ENCODE measurements at places on chromosomes 12 and 14.

DNA sequence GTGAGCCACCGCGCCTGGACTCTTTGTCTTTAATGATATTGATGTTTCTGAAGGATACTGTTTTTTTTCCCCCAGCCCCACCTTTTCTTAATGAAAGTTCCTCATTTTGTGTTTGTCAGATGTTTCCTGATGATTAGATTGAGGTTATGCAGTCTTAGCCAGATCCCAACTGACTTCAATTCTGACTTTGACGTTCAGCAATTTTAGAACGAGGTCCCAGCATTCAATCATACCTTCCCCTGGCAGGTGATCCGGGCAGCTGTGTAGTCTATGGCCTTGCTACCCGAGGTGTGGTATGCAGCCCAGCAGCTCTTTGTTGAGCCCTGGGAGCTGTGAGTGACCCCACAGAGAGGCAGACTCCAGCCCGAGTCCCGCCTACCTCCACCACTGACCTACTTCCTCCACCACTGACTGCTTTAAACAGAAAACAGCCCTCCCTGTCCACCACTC is 82.7 kb downstream of the LGMN start:
- DNase-seq: peak; percentile 66

- peak; percentile 47 for DNase-seq
These were observed 40.8 kb upstream of the POC1B start for GRCh38 chr12:89566615-89567014.

DNA sequence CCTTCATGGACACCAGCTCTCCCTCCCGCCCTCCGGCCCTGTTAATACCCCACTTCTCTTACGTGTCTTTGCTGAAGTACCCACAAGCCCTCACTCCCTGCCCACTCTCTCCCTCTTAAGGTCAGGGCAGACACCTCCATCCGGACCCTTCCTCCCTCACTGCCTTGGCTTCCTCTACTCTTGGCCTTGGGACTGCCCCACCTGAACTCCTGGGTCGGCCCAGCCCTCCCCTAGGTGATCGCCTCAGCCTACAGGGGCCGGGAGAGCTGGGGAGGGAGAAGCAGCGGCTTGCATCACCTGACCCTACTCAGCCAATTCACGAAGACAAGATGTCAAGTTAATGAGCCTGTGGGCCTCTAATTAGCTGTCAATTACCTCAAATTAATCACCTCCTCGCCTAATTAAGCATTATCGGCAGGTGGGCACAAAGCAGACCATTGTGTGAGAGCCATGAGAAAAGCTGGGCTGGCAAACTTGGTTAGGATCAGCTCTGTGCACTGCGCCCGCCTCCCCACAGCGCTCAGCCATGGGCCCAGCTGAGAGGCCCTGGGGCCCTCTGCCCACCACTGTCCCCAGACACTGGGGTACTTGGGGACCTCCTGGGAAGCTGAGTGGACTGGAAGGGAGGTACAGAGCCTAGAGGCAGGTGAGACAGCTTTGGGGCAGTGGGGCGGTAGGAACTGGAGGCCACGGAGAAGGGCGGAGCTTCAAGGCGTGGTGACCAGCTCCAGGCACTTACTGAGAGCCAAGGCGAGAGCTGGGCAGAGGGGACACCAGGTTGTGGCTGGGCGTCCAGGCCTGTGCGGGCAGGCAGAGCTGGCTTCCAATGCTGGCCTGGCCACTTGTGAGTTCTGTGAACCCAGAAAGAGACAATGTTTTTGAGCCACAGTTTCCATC is 25.1 kb upstream of the VSX2 start:
- no peak for DNase-seq

- peak; percentile 57 for DNase-seq
These were observed 3.6 kb downstream of the ZNF839 start for GRCh38 chr14:102323102-102323501.

- DNase-seq: peak; percentile 83
These were observed 621 bp upstream of the ANAPC7 start for GRCh38 chr12:110403976-110404682.

GRCh38 chr12:20063116-20063515 is 305.2 kb upstream of the PDE3A start:
- DNase-seq: no peak

- DNase-seq: no peak
These were observed 32.8 kb downstream of the CCER1 start for GRCh38 chr12:90922145-90922627.

GRCh38 chr14:24284501-24285035 is 13.2 kb upstream of the RABGGTA start:
- DNase-seq: no peak

DNA sequence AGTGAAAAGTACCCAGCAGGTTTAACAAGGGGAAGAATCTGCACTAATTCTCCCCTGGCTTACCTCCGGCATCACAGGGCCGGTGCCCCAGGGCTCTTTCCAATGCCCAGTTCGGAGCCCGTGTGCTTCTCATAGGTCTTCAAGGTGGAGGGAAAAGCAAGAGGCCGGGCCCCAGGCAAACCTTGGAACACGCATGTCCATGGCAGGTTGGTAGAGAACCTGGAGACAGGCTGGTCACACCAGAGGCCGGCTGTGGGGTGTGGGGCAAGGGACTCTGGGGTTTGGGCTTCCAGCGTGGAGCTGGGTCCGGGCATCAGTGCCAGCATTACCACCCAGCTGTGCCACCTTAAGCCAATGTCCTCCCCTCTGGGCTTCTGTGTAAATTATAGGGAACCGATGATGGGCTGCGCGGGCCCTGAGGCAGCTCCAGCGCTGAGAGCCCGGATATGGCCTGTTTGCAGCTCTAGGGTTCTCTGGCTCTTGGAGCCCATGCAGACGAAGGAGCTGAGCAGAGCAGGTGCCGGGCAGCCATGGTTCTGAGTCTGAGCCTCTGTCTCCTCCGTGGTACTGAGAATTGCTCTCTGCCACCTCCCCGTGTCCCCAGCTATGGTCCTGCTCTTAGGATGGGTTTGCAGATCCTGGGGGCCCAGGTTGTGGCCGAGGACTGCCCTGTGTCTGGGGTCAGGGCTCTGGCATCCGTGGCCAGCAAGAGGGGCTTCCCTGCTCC is 197.0 kb upstream of the C14orf180 start:
- DNase-seq: no peak

- no peak for DNase-seq
These were observed 23.8 kb downstream of the ST8SIA1 start for GRCh38 chr12:22310709-22311108.

GRCh38 chr12:6953442-6954315 is 2.5 kb downstream of the PTPN6 start:
- DNase-seq: no peak

DNA sequence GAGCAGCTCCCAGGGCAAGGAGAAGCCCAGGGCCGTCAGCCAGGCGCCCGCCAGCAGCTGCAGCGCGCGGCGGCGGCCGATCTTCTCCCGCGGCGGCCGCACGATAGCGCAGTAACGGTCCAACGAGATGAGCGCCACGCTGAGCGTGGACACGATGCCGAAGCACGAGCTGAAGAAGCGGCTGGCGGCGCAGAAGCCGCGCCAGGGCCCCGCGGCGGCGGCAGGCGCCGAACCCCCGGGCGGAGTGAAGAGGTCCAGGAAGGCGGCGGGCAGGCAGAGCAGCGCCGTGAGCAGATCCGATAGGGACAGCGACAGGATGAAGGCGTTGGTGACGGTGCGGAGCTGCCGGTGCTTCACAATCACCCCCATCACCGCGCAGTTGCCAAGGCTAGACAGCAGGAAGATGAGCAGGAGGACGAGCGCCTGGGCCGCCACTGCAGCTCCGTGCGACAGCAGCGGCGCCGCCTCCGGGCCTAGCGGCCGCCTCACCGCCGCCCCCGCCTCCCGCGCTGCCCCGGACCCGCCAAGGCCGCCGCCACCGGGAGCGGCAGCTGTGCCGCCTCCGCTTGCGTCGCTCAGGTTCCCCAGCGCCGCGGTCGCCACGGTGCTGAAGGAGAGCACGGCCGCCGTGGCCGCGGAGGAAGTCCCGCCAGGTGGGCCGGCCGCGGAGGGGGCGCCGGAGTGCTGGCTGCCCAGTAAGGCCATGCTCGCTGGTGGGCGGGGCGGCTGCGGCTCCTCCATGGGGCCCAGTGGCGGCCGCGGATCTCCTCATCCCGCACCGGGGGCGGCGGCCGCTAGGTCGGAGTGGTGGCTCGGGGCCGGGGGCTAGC is 479 bp downstream of the GPR135 start:
- DNase-seq: peak; percentile 80

- no peak for DNase-seq
These were observed 43.3 kb upstream of the RASSF3 start for GRCh38 chr12:64566831-64567517.

DNA sequence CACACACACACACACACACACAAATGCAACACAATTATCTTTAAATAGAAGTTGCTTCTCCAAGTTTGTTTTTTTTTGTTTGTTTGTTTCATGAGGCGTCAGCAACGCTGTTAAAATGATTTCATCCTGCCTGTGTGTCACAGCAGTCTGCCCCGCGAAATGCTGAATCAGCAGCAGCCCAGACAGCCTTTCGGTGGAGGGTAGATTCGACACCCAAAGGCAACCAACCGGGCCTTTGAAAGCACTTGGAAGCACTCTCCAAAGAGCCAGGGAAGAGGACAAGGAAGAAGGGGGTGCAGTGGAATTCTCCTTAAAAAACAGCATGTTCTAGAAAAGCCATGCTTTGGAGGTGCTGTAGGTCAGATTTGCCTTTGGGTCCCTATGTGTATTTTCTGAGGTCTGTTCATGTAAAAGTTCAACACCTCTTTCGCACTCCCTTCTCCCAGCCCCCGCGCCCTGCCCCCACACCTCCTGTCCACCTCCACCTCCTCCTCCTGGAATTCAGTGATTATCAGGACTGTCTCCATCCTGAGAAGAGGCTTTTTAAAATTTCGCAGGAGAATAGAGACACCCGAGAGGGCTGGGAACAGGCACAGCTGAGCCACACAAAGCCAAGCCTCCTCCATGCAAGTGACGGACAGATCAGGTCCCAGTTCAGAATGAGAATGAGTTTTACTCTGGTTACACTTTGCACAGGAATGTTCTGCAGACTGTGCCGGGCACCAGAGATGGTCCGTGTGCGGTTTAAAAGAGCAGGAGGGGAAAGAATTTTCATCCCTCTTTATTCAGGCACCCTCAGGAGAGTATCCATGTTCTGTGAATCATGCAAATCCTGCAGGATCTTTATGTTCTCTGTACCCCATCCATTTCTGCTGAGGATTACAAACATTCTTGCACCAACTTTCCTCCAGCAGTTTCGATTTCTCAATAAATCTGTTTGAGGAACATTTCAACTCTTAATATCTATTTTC is 177.9 kb downstream of the ETV6 start:
- no peak for DNase-seq

DNA sequence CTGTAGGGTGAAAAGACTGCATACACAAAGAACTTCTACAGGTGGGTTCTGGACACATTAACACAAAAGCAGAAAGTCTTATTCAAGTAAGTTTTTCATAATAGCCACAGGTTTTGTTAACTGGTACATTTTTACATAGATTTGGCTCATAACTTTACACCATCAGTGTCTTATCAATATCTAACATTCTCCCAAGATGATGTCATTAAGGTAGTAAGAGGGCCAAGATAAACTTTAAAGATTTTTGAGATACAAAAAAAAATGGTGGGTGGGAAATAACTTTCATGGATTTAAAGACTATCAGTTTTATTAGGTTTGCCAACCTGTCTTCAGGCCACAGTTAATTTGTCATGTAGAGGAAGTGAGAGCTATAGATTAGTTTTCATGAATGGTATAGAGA is 1.7 kb downstream of the SUPT16H start:
- DNase-seq: peak; percentile 53

DNA sequence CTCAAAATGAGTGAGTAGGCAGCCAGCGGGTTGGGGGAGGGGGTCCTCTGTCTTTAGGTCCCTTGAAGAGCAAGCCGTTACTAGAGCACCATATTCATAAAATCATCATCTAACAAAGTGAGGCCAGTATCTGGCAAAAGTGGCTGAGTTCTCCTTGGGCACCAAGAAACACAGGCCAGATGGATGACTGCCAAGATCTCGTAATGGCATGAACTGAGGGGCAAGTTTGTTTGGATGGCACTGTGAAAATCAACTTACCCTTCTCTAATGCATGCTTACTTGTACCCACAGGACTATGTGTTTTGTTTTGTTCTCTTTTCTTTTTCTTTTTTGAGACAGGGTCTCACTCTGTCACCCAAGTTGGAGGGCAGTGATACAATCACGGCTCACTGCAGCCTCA is 41.6 kb downstream of the GNPTAB start:
- no peak for DNase-seq

GRCh38 chr12:49811136-49811535 is 17.1 kb downstream of the NCKAP5L start:
- DNase-seq: no peak

- no peak for DNase-seq
These were observed 13.8 kb downstream of the STON2 start for GRCh38 chr14:81386290-81386745.

- DNase-seq: no peak
These were observed 8.6 kb upstream of the FRMD6 start for GRCh38 chr14:51643140-51643539.

GRCh38 chr14:36065831-36066230 is 110.7 kb downstream of the PTCSC3 start:
- DNase-seq: no peak

DNA sequence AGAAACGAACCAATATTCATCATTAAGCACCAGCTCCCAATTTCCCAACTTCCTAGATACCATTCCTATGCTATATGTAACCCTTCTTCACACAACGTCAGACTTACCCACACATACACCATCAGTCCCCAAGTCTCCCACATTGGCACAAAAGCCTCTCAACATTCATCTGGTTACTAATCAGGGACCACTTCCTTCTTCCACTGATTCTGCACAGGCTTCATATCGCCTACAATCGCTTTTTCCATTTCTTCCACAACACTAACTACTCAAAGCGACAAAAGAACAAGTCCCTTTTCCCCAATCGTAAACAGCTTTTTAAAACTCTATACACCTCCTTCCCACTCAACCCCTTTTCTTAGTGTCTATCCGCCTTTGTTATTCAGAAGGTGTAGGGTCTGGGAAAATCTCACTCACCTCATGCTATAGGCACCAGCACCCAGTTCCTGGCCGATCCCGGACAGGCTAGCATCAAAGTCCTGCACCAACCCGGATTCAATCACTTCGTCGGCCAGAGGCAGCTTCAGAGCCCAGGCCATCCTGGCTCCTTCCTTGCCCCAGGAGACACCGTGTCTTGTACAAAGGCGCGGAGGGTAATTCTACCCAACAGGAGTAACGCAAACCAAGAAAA is 936 bp downstream of the TFCP2 start:
- DNase-seq: peak; percentile 43

DNA sequence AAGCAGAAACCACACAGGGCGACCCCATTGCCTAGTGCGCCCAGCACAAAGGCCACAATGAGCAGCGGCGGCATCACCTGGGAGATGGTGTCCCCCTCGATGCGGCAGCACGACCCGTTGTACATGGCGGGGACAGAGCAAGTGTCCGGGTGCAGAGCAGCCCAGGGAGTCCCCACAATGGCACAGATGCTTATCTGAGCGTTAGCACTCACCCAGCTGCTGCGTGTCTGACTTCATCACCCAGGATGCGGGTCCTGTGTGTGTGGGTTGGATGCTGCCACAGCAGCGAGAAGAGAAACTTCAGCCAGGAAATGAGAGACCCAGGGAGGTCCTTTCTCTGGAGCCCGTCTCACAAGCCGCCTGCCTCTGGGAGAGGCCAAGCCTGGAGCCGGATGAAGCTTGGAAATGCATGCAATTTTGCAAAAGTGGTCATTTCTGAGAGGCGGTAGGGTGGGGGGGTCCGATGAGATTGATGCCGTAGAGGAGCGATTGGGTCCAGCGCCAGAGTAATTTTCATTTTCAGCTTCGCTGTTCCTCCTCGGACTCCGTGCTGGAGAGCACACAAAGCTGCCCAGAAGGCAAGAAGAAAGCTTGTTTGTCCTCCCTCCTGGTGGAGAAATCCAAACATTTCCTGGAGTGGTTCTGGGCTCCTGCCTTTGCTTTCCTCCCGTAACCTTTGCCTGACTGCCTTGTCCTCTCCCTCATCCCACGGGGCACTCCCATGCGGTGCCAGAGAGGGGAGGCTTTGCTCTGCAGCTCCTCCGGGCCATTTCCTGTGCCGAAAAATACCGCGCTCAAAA is at the start of gene HCAR1:
Gene HCAR1, minus strand, starts transcription at position 630 of the 800 bp plus-strand sequence. Its CDS starts 505 bp downstream, at position 125.
- DNase-seq: no peak

Measured in erythroblast (primary cell).